ENCODE measurements at places on chromosomes 4 and X.

DNA sequence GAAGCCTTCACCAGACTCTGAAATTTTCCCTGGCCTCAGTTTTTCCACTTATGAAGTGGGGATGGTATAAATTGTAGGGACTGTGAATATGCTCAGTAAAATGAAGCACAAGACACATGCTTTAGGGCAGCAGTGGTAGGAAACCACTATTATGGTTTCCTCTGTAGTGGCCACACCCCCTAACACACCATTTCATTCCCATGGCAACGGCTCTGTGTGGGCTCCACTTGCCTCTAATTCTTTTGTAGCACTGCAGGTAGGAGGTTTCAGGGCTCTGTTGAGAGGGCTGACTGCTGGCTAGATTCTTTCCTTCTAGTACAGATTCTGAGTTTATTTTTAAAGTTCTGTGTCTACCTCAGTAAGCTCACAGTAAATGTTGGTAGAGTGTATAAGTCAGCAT is 3.5 kb upstream of the VMA21 start:
- DNase-seq: peak; percentile 9

DNA sequence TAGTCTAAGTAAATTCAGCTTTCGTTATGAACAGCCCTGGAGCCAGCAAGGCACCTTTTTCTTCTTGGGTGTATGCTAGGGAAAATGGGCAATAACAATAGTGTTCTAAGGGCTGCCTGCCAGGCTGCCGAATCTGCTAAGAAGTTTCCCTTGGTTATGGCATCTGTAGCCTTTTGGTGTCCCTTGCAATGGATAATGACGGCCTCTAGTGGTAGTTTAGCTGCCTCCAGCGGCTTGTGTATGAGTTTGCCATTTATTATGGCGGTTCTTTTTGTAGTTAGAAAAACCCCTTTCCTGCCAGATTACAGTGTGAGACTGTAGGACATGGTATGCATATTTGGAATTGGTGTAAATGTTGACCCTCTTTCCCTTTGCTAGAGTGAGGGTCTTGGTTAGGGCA is 78.9 kb upstream of the SPIN4 start:
- no peak for DNase-seq

DNA sequence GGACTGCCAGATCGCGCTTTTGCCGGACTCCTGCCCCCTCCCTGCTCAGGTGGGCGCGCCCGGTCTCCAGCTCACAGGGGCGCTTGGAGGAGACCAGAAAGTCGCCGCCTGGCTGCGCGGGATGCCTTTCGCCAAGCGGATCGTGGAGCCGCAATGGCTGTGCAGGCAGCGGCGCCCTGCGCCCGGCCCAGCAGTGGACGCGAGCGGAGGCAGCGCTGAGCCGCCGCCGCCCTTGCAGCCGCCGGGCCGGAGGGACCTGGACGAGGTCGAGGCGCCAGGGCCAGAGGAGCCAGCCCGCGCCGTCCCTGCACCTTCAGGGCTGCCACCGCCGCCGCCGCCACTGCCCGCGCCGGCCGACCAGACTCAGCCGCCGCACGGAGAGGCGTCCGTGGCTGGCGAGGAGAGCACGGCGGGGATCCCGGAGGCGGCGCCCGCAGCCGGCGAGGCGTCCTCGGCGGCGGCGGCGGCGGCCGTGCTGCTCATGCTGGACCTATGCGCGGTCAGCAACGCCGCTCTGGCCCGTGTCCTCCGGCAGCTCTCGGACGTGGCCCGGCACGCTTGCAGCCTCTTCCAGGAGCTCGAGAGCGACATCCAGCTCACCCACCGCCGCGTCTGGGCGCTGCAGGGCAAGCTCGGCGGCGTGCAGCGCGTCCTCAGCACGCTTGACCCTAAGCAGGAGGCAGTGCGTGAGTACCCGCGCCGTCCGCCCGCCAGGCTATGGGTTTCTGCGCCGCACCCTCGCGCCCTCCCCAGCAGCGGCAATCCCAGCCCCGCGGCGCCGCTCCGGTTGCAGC is 834 bp downstream of the NHS start:
- DNase-seq: peak; percentile 28

DNA sequence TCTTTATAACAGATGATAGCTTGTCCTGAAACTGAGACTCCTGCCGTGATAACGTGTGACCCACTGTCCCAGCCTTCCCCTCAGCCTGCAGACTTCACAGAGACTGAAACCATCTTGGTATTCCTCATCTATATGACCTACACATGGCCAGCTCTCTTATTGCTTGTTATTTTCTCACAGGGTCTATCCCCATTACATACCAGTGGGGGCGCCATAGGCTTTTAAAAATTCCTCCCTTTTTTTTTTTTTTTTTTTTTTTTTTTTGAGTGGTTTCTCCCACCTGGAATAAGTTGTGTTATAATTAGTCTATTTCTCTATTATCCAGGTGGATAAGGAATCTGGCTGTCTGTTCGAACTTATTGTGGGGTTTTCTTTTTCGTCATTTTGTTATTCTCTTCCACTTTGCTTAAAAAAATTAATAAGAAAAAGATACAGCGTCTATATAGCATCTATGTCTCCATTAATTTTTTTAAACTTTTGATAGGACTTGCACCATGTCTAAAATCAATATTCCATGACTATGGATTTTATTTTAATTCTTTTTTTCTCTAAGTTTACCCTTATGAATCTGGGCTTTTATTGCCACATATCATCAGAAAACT is 47.2 kb downstream of the GYG2 start:
- peak; percentile 41 for DNase-seq

DNA sequence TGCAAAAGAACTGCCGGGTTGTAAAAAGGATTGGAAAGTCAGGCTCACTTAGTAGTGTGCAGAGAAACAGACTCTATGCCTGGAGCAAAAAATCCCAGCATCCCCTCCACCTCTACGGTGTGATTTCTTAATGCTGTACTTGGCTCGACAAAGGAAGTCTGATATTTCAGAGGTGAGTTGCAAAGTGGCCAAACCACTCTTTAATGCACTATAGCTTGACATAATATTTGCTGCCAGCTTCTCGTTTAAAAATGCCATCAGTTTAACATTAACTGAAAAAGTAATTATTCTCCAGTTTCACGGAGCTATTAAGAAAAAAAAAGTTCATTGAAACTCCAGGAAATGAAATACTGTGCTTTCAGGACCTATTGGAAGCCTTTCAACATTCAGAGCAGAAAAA is 448.3 kb upstream of the ZFP42 start:
- DNase-seq: no peak

DNA sequence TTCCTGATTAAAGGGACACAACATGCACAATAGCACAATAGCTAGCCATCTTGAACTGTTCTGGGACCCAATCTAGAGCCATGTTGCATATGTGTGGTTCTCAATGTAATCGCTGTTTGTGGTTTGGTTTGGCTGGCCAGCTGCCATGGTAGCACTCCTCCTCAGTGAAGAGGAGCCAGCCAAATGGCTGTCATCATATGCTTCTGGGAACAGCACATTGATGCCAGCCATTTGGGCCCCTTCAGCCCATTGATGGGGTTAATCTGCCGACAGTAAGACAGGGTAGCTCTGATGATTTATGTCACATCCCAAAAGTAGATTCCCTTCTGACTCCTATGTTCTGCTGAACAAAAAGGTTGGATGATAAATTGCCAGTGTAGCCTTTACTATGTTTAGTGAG is 48.5 kb downstream of the AWAT2 start:
- DNase-seq: no peak

Measured in choroid plexus epithelial cell (primary cell).